ENCODE measurements at places on chromosomes 7 and 10.

GRCh38 chr10:43365001-43365400 is 6.4 kb upstream of the FXYD4 start:
- DNase-seq = no peak

DNA sequence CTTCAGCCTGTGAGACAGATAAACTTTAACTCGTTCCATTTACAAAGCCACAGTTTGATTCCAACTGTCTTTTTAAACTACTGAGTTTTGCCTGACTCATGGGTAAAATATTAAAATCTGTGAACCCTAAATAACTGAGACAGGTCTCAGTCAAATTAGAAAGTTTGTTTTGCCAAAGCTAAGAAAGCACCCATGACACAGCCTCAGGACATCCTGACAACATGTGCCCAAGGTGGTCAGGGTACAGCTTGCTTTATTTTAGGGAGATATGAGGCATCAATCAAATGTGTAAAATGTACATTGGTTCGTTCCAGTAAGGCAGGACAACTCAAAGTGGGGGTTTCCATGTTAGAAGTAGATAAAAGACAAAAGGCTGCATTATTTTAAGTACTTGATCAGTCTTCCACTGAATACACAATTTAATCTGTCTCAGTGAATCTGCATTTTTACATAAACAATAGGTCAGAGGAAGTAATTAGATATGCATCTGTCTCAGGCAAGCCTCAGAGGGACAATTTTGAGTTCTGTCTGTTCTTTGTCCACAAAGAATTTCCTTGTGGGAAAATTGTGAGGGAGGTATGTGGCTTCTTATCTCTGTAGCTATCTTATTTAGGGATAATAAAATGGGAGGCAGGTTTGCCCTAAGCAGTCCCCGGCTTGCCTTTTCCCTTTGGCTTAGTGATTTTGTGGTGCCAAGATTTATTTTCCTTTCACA is 11.0 kb upstream of the PIP start:
- DNase-seq = no peak

- peak; percentile 65 for DNase-seq
Measured at GRCh38 chr7:2873686-2874551, 29.8 kb upstream of the GNA12 start.

GRCh38 chr10:132746801-132747625 is 38.9 kb downstream of the NKX6-2 start:
- DNase-seq = peak; percentile 82

DNA sequence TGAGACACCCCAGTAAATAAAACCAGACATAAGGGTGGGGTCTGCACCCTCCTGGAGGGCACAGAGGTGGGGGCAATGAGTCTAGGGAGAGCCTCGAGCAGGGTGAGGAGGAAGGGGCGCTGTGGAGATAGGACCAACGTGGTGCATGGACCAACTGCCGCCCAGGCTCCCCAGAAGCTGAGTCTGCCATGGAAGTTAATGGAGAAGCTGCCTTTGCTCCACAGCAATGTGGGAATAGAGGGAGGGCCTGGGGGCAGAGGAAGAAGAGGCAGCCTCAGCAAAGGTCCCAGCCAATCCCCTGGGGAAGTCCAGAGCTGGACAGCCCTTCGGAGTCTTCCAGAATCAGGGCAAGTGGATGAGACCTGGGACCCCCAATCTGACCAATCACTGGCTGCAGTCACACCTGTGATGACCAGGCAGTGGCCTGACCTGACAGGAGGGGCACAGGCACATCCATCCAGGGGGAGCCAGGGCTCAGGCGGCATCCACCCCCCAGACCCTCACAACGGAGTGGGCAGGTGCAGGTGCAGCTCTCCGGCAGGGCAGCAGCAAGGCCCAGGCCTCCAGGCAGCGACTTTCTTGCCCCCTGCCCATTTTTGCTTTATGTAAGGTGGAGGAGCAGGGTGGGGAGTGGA is 242.2 kb upstream of the PPP2R2D start:
- DNase-seq = no peak

GRCh38 chr7:158268816-158269535 is 318.6 kb downstream of the PTPRN2 start:
- no peak for DNase-seq

GRCh38 chr7:101162551-101163278 is 2.7 kb downstream of the VGF start:
- peak; percentile 62 for DNase-seq

DNA sequence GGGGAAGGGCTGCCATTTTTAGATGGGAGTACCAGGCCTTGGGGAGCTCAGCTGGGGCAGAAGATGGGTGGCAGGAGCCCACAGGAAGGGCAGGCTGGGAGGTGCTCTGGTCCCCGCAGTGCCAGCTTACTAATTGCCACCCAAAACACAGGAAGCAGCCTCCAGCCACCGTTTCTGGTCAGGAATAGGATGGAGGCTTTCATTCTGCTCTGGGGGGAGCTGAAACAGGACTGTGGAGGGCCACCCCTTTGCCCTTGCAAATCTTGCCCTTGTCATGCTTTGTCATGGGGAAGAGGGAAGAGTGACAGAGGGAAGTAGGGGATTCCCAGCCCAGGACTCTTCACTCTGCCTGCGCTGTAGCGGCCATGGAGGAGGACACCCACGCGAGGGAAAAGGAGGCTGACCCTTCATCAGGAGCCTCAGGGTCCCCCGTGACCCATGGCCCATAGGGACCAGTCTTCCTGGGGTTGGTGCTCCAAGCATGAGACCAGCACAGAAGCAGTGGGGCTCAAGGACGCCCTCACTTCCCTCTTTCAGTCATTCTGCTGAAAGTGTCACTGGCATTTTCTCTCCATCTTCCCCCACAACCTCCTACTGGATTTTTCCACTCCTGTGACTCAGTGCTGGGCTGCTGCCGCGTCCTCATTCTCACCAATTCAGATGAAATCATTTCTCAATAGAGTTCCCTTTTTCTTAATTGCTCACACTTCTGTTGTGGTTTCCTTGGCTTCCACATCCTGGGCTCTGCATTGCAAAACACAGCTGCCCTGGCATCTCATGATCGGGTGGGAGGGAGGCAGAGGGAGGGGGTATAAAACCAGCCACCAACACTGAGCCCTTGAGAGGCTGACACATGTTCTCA is 61.9 kb downstream of the MKI67 start:
- no peak for DNase-seq

- DNase-seq = no peak
Measured at GRCh38 chr7:91717681-91718470, 162.6 kb downstream of the MTERF1 start.

DNA sequence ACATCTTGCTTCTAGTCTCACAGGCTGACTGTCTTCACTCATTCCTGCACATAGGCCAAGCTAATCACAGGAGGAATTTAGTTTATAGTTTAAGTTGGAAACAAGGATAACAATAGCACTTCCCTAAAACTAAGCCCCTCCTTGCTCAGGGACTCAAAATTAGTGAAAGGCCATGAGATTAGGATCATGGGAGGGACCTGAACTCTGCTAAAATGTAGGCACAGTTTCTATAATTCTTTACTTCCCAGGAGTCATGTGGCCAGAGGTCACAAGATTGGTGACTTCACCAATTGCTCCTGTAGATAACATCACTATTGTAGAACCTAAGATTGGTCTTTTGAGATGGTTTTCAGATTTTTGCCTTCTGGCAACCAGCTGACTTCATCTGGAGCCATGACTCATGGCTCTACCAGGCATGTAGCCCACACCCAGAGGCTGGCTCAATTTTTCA is 14.8 kb upstream of the UPP1 start:
- no peak for DNase-seq

DNA sequence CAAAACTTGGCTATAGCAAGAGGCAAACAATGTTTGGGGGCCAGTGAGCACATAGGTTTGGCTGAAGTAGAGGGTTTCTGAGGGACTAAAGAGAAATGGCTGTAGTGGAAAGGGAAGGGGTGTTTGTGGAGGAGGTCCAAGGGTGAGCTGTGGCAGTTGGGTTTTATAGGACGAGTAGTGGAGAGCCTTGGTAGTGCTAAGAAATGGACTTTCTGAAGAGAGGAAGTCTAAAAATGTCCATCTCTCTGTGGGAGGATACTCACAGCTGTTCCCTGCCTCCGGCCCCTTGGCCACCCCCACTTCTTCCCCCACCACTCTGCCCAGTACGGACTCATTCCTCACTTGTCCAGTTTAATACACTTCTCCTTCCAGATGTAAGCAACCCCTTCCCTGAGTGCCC is 64.3 kb downstream of the ZNF22 start:
- DNase-seq = no peak

DNA sequence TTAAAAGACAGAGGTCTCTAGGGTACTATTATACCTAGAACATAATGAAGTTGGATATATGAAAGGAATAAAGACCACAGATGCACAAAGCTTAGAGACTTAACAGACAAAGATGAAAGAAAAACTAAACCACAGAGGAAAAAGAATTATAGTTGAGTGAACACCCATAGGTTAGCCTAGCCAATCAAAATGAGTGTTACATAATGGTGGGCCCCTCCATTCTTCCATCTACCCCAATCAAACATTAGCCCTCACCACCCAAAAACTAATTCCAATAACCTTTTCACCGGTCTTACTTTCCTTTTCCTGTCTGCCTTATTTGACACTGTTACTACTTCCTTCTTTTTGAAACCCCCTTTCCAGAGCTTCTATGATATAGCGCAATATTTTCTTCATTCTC is 130.1 kb downstream of the ELMO1 start:
- no peak for DNase-seq

Data from HAP-1 (cell line).